ENCODE measurements at places on chromosomes 5 and 9.

DNA sequence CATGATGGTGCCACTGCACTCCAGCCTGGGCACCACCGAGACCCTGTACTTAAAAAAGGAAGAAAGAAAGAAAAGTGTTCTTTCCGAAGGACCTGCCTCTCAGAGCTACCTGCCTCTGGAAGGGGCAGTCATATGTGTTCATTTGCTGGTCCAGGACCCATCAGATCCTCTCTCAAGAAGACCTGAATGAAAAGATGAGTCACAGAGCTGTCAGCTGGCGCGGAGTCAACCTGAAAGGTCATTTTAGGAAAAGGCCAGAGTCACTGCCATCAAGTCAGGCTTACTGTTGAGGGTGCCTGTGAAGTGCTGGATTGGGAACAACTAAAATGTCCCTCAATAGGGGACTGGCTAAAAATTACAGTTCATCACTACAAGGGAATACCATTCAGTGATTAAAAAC lies 14.9 kb upstream of the HRH2 start:
- DNase-seq = no peak

DNA sequence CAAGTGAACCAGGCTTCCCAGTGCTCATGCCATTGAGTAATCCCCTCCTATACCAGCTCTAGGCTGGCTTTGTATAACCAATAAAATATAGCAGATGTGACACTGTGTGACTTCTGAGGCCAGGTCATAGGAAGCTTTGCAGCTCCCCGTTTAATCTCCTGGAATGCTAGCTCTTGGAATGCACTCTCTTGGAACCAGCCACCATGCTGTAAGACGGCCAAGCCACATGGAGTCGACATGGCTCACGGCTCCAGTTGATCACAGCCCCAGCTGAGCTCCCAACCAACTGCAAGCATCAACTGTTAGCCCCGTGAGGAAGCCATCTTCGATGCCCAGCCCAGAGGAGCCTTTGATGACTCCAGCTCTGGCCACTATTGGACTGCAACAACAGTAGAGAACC lies 74.5 kb downstream of the SH3TC2 start:
- DNase-seq = no peak

GRCh38 chr9:132232522-132232921 lies 70.7 kb downstream of the NTNG2 start:
- DNase-seq = no peak

DNA sequence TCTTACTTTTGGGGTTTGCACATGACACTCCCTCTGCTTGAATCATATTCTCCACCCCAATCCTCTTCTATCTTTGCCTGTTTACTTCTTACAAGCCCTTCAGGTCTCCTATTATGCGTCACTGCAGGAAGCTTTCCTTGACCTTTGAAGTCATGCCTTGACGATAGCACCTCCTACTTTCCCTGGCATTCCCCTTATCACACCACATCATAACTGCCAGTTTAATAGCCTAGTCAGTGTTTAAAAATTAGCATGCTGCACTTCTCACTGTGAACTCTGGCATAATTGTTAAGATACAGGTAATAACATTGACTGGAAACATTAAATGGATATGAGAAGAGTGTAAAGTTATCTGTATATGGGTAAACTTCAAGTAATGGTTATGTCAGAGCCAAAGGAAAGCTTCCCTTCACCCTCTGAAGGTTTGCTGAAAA lies 37.1 kb upstream of the CEP120 start:
- peak; percentile 97 for DNase-seq

- no peak for DNase-seq
These were observed 125.0 kb downstream of the MSX2 start for GRCh38 chr5:174849426-174849825.

DNA sequence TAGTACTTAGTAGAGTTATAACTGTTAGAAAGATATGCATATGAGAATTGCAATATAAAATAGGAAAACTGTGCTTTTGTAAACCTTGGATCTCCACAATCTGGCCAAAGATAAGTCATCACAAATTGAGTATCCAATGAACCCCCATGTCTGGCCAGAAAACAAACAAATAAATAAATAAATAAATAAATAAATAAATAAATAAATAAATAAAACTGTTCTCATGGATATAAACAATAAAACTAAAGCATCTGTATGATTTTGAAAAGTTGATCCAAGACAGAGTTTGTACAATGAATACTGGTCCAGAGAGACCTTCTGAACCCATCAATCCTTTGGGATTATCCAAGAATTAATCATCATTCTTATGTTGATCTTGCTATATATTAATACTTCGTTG lies 367.6 kb upstream of the CDH9 start:
- DNase-seq = no peak

DNA sequence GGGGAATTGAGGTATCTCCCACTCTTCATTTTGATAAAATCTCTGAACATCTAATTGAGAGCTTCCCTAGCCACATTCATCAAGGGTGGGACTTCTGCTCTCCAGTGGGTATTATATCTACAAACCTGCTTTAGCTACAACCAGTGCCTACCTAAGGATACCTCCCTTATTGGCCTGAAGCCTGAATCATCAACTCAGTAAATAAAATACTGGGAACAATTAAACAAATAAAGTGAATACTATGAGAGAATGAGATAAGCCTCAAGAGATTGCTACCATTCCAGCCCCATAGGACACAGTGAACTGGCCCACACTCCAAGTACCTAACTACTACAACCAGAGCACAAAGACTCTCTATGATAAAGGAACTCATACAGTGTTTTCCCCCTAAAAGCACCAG lies 47.4 kb upstream of the IL12B start:
- no peak for DNase-seq

DNA sequence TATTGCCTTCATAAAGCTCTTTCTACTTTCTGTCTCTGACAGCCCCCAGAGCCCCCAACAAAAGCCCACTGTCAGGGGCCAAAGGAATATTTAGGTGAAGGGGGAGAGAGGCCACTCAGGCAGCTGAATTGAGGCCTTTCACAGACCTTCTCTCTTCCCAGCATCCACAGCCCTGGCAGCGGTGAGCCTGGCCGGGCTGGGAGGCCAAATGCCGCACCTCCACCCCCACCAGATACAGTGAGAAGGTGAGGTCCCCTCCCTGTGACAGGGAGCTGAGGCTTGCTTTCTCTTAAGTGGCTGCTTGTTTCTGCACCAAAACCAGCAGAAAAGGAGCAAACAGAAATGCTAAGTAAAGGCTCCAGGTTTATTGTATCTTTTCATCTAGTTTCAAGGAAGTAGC lies 168.1 kb downstream of the ROR2 start:
- no peak for DNase-seq

- DNase-seq = no peak
These were observed 547.3 kb downstream of the CDK5RAP2 start for GRCh38 chr9:120032639-120033038.

DNA sequence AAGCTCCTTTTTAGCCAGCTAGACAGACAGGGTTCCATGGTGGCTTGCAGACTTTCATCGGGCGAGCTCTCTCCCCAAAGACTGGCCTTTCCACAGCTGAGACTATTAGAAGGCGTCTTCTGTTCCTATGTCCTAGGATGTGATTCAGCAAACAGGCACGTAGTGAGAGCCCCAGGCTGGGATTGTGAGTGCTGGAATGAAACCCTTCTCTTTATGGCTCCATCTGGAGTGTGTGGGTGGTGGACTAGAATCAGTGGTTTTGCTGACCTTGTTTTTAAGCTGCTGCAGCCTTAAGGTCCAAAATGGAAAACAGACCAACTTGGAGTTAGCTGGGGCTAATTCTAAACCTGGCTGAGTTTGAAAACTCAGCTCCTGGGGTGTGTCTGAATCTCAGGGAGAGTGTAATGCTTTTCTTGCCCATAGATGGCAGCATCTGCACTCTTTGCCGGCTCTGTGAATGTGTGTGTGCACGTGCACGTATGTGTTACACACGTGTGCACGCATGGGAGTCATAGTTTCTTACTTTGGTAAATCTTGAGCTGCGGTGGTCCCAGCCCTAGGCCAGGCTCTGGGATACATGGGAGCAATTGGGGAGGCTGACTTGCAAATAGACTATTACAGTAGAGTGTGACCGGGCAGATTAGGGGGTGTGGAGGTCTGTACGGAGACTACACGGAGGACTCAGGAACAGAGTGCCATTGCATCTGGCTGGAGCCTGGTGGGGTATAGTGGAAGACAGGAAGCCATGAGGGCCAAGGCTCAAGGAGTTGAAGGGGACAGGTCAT lies 10.7 kb downstream of the GSN start:
- DNase-seq = peak; percentile 93

GRCh38 chr5:123527190-123527589 lies 15.2 kb downstream of the CSNK1G3 start:
- no peak for DNase-seq

DNA sequence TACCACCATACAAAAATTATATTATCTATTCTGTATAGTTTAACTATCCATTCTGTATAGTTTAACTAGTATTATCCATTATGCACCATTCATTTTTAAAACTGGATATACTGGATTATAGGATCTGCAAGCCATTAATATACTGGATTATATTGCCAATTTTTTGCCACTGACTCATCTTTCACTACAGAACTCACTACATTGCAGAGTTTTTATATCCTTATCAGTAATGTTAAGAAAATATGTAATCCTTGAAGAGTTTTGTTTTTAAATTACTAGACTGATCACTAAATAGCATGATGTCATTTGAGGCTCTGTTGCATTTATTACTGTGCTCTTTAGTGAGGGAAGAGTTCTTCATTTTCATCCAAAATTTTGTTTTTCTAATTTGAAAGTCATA lies 109.8 kb upstream of the SNX2 start:
- peak; percentile 49 for DNase-seq
